ENCODE measurements at places on chromosomes 6 and 20.
A peak's percentile ranks its signal among the peaks of the same experiment; 100 is the strongest.

DNA sequence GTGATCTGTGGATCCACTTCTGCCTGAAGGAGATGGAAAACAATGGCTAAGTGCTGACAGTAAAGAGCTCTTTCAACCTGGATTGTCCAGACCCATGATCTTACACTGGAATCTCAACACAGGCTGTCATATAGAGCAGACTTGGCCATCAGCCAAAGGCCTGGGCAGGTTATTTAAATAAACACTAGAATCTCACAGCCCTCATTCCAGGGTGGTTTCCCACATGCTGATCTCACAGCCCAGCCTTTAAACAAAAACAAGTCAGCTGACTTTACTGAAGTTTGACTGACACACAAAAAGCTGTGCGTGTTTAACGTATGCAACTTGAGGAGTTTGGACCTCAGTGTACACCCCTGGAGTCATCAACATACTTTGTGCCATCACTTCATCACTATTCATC, 28.4 kb downstream of the SYNDIG1 start:
- DNase-seq, result no peak

- no peak for DNase-seq
Observed at GRCh38 chr6:54301770-54302169, 6.5 kb upstream of the TINAG start.

DNA sequence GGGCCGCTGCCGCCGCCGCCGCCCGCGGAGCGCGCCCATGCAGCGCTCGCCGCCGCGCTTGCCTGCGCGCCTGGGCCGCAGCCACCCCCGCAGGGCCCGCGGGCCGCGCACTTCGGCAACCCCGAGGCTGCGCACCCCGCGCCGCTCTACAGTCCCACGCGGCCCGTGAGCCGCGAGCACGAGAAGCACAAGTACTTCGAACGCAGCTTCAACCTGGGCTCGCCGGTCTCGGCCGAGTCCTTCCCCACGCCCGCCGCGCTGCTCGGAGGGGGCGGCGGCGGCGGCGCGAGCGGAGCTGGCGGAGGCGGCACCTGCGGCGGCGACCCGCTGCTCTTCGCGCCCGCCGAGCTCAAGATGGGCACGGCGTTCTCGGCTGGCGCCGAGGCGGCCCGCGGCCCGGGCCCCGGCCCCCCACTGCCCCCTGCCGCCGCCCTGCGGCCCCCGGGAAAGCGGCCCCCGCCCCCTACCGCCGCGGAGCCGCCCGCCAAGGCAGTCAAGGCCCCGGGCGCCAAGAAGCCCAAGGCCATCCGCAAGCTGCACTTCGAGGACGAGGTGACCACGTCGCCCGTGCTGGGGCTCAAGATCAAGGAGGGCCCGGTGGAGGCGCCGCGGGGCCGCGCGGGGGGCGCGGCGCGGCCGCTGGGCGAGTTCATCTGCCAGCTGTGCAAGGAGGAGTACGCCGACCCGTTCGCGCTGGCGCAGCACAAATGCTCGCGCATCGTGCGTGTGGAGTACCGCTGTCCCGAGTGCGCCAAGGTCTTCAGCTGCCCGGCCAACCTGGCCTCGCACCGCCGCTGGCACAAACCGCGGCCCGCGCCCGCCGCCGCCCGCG, 730 bp downstream of the INSM1 start:
- no peak for DNase-seq

GRCh38 chr6:134378426-134378825, 60.5 kb upstream of the SGK1 start:
- DNase-seq, result no peak

- no peak for DNase-seq
Observed at GRCh38 chr6:112231164-112231563, 23.2 kb downstream of the LAMA4 start.

GRCh38 chr6:16585805-16586204, 175.5 kb downstream of the ATXN1 start:
- no peak for DNase-seq

GRCh38 chr6:133501675-133502270, 260.6 kb downstream of the EYA4 start:
- DNase-seq, result no peak

DNA sequence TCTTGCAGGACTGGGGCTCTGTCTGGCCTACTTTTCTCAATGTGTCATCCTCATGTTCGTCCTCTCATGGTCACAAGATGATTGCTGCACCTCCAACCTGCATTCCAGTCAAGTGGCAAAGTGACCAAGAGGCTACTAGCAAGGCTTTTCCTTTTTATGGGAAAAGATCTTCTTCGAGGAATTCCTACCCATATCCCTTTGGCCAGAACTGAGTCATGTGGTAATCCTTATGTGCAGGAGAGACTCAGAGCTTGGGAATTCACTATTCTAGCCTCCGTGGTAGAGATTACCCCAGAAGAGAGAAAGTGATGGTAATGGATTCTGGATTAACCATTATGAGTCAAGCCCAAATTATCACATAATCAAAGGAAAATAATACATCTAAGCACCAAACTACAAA, 162.7 kb downstream of the KCNQ5 start:
- DNase-seq, result no peak

GRCh38 chr6:116568821-116569755, 2.2 kb upstream of the RWDD1 start:
- DNase-seq, result no peak

DNA sequence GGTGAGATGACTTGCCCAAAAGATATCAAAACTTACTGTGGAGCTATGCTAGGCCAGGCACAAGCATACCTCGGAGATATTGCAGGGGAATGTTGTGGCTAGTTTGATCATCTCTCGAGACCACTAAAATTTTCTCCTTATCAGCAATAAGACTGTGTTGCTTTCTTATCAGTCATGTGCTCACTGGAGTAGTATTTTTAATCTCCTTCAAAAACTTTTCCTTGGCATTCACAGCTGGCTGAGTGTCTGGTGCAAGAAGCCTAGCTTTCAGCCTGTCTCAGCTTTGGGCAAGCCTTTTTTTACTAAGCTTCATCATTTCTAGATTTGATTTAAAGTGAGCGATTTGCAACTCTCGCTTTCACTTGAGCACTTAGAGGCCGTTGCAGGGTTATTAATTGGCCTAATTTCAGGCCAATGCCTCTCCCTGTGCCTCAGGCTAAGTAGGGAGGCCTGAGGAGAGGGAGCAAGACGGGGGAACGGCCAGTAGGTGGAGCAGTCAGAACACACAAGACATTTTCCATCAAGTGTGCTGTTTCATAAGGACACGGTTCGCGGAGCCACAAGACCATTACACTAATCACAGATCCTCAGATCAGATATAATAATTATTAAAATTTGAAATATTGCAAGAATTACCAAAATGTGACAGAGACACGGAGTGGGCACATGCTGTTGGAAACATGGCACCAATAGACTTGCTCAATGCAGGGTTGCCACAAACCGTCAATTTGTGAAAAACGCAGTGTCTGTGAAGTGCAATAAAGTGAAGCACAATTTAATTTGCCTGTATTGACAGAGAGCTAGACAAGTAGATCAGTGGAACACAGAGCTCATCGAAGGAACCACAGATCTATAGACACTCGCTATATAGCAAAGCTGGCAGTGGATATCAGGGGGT, 106.8 kb upstream of the SIRPG start:
- DNase-seq, result peak; percentile 22

GRCh38 chr6:10518557-10519407, 2.4 kb upstream of the GCNT2 start:
- no peak for DNase-seq

DNA sequence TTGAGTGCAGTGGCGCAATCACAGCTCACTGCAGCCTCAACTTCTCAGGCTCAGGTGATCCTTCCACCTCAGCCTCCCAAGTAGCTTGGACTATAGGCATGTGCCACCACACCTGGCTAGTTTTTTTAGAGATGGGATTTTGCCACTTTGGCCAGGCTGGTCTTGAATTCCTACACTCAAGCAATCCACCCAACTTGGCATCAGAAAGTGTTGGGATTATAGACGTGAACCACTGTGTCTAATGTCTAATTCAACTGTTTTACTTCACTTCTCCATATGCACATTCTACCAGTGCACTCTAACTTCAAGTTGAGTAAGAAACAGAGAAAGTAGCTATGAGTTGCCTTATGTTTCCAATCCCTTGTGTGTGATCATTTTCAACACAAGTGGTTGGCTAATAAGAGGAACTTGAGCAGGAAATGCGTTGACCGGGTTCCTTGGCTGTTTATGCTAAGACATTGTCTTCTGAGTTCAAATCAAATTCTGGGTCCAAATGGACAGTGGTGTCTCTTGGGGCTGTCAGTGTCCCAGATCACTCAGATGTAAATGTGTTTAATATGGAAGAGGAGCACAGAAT, 23.9 kb downstream of the ZNF337 start:
- no peak for DNase-seq

DNA sequence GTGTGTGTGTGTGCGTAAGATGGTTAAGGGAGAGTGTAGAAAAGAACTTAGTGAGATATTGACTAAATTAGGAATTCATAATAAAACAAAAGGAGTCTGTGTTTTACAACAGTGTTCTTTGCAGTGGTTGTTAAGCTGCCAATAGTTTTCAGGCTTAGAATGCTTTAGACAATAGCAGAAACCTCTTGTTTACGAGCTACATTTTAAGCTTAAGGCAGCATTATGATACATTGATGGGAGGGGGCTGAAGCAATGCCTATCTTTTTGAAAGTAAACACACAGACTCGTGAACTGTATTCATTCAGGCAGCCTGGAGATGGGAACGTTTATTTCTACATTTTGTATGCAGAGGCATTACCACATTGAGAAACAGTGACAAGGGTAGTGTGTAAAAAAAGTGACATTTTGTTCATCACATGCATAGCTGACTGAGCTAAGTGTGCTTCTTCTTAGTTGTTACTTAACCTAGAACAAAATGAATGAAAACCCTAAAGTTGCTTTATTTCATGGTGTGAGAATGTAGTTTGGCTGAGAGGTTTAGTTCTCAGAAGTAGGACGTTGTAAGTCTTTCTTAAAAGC, 21.2 kb downstream of the CLVS2 start:
- no peak for DNase-seq

GRCh38 chr6:49898904-49899566, 32.7 kb upstream of the CRISP1 start:
- DNase-seq, result no peak

GRCh38 chr6:81511423-81511822, 241.1 kb downstream of the TENT5A start:
- DNase-seq, result no peak

- no peak for DNase-seq
Observed at GRCh38 chr20:31484001-31484400, 8.9 kb downstream of the REM1 start.

DNA sequence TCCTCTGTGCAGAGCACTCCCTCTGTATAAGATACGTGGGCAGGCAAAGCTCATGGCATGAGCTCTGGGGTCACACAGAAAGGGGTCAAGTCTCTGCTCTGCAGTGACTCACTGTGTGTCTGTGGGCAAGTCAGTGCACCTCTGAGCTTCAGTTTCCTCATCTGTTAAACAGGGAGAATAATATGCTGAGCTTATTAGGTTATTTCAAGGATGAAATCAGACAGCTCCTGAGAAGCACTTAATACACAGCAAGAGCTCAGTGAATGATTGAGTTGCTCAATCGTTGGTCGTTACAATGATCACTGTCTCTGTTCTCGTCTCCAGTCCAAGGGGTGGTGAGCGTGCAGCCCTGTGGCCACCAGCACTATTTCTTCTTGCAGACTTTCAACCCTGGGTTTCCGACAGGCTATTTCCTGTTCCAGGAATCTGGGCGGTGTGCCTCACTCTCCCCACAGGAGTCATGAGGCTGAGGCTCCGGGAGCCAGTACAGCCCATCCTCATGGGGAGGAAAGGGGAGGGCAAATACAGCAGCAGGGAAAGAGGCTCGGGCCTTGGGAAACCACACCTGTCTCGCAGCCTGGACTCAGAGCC, 28.9 kb downstream of the KIAA1755 start:
- no peak for DNase-seq

DNA sequence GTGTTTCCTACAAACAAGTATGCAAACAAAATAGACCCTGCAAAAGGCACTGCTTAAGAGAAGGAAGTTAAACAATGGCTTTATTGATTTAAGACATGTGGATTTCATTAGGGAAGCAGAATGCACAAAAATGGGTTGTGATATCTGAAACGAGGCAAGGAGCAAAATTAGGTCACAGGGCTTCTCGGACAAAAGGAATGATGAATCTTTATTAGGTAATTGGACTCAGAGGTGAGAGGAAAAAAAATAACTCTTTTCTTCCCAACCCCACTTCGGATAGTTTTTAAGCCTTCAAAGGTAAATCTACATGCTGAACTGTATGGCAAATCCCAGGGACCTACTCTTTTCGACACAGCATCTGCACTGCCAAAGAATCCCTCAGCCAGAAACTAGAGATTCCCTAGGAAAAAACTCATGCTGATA, 183.0 kb upstream of the TAB2 start:
- DNase-seq, result no peak

DNA sequence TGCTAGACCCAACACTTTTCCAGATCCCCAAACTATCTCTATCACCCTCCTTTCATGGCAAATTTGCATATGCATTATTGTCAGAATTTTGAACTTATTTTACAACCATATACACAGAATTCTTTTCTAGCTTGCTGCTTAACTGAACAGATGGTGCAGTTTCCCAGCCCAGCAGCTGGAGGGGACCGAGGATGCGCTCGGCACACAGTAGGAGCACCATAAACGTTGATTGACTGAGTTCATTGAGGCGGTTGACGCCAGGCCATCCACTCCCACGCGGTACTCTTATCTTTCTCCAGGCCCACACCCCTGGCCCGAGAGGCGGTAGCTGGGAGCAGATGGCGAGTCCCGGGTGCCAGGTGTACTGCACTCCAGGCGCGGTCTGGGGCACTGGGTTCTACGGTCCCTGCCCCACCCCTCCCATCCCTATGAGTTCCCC, 6.8 kb upstream of the SOX4 start:
- DNase-seq, result no peak

DNA sequence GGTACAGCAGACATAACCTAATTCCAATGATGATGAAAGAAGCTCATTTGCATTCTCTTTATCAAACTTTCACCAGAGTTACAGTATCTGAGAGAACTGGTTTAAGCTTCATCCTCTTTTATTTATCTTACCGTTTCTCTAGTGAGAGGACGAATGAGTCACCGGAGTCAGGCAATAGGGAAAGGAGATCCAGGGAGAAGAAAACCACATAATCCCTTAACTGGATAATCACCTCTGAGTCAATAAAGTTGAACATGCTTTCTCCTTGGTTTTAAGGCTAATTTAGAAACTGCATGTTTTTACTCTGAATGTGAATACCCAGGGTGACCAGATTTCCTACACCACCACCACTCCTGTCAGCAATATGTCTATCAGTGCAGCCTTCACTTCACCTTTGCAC, 313.7 kb upstream of the TBX18 start:
- DNase-seq, result no peak

DNA sequence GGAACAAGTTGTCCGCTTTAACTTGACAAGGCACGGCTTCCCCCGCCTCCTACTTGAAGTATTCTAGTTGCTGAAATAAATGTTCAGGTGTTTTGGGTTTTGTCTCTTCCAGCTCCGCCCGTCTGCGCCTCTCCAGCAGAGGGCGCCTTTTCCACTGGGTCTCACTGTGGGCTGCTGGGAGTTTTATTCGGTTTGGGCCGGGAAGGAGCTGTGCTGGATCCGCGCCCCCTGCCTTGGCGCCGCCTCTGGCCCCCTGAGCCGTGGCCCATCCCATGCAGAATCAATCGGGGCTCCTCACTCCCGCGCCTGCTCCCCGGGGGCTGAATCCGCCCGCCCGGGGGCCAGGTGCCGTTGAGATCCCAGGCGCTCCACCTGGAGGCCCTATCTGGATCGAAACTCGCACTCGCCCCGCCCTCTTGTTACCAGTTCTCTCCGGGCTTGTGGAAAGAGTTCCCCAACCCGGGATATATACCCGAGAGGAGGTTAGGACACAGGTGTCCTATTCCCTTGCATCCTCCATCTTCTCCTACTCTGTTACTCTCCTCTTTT, 51.0 kb upstream of the TCF21 start:
- DNase-seq, result peak; percentile 29
